Activated naive CD4-positive, alpha-beta T cell (primary cell): ENCODE measurements at places on chromosomes 6 and 20.

DNA sequence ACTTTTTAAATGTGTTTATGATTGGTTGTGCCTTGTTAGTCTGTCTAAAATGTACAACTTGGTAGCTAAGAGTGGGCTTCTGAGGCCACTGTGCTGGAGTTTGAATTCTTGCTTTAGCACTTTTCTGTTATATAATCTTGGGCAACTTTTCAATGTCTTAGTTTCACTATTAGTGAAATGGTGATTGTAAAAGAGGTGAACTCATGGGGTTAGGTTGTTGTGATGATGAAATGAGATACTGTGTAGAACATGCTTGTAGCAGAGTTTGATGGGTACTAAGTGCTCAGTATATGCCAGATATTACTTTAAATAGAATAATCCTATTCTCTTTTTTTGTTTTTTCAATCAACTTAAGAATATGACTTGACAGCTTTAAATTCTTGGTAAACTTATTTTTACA lies 624.7 kb downstream of the CD109 start:
- no peak for DNase-seq

DNA sequence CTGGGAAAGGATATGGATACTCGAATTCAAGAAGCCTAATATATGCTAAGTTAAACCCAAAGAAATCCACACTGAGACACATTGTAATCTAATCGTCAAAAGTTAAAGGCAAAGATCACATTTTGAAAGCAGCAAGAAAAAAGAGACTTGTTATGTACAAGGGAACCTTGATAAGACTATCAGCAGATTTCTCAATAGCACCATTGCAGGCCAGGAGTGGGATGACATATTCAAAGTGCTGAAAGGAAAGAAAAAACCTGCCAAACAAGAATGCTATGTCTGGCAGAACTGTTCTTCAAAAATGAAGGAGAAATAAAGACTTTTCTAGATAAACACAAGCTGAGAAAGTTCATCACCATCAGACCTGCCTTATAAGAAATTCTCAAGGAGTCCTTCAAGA lies 75.2 kb downstream of the COL21A1 start:
- DNase-seq = no peak

- no peak for DNase-seq
Observed at GRCh38 chr6:43436577-43437282, 9.4 kb downstream of the ABCC10 start.

DNA sequence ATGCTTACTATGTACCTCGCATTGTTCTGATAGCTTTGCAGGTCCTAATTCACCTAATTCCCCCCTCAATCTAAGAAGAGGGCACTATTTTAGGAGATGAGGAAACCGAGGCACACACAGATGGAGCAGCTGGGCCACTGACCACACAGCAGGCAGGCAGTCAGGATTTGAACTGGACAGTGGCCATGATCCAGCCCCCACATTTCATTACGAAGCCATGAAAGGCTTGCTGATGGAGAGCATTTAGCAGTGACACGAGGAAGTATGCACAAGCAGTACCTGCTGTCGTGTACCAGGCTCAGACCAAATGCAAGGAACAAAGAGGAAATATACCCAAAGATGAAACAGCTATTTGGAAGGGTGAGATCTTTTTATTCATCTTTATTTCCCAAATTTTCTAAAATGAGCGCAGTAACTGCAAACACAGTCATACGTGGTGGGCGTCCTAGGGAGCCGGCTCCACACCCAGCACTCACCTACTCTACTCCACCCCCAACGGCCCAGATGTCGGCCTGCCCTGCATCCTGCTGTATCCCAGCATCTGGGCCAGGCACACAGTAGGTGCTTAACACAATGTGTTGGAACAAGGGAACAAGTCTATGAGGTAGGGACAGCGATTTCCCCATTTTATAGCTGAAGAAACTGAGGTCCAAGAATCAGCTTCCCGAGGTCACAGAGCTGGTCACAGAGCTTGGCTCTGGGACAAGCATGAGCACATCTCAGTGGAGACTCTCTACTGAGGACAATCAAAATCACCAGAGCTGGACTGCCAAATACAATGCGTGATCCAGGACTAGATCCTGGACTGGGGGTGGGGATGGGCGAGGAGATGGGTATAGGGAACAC lies 15.0 kb downstream of the PREX1 start:
- no peak for DNase-seq

GRCh38 chr20:35506179-35506578 lies 23.3 kb downstream of the C20orf173 start:
- no peak for DNase-seq

DNA sequence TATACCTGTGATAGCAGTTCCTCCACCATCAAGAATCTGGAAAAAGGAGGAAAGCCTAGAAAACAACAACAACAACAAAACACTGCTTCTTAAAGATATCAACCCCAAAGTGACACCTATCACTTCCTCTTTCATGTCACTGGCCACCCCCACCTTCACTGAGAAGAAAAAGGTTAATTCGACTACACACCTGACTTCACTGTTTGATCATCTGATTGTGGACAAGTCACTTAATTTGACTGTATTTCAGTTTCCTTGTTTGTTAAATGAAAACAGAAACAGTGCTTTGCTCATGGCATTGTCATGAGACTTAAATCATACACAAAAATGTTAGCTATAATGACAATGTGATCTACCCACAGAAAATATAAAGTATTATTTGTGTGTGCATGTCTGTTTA lies 280.6 kb upstream of the SULF2 start:
- DNase-seq = no peak

DNA sequence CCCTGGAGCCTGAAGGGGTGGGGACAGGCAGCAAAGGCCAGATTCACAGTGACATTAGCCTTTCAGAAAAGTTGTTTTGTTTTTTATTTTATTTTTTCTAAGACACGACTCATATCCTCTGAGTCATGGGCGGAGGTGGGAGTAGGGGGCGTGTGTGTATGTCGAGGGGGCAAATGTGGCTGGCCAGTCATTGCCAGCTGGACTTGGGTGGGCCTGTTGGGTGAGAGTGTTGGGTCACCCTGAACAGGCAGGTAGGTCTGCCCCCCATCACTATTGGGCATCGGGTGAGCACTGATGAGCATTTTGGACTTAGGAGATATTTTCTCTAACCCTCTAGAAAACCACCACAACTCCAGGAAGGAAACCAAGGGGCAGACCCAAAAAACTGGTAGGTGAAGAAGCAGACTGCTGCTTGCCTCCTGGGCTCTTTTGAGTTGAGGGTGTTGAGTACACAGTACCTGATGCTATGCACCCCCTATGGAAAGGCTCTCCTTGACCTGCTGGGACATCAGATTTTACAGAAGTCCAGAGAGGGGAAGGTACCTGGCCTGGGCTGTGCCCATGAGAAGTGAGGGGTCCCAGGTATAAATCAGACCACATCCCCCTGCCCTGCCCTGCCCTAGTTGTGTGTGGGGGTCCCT lies 5.6 kb downstream of the SMIM29 start:
- no peak for DNase-seq

DNA sequence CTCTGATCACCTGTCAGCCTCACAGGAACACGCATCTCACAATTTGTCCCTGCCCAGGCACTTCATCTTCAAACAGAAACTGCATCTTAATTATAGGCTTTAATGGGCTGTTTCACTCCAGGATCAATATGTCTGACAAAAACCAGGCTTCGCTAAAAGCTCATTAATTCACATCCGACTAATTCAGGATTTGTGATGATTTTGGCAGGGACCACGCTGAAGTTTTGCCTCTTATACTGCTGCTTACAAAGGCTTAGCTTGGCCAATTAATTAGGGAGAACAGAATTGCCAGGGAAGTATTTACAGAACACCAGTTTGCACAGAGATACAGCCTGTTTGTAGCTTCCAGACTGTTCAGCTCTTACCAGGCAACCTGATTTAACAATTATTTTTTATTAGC lies 541.0 kb upstream of the SPTLC3 start:
- DNase-seq = no peak
